ENCODE measurements at places on chromosomes 12 and 14. TPM values are rescaled to one million over a fixed set of nuclear protein-coding genes. Genes with fewer than 3 reads are reported as not detected.

- DNase-seq, result no peak
Observed at GRCh38 chr12:12560587-12561370, 1.9 kb downstream of the DUSP16 start.

- peak; percentile 64 for DNase-seq
Observed at GRCh38 chr12:98424726-98425401, 90.5 kb upstream of the TMPO start.

DNA sequence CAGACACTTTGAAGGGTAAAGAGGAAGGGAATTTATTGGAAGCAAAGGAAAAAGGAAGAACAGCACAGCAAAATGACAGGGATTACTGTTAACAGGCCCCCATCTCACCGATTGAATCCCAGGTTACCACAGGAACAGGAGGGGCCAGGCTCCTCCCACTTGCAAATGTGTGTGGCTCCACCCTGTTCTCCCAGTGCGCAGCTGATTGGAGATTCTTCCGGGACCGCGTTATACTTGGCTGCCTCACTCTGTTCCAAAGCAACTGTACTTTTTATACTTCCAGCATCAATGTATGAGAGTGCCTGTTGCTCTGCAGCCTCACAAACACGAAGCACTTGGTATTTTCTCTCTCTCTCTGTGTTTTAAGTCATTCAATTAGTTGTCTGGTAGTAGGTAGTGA, 273.6 kb upstream of the MDGA2 start:
- no peak for DNase-seq

DNA sequence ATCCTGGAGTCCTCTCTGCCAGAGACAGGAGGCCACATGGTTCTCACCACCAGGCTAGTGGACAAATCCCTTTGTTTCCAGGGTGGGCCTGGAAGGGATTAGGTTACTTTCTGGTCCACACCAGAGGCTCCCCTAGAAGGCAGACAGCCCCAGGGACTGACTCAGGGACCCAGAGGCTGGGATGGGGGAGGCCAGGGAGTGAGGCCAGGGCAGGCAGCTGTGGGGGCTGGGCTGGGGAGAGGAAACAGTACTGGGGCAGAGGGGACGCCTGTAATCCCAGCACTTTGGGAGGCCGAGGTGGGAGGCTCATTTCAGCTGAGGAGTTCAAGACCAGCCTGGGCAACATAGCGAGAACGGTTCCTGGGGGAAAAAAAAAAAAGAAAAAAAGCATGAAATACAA, 64.7 kb downstream of the TNFAIP2 start:
- no peak for DNase-seq

DNA sequence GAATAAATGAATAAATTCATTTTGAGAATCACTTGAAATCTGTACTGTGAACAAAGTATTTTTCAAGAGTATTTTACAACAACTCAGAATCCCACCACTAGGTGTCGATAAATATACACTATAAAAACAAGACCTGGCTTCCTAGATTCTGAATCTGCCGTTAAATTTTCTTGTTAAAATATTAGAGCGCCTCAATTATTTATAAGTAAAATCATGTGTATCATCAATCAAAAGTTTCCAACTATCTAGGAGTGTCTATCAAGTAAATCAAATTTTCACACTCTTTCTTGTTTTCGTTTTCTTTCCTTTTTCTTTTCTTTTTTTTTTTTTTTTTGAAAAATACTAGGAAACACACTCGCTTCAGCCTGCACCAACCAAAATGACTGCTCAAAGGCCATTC, 179.2 kb upstream of the DCN start:
- no peak for DNase-seq

GRCh38 chr12:105756961-105757360, 381.8 kb downstream of the NUAK1 start:
- DNase-seq, result no peak

DNA sequence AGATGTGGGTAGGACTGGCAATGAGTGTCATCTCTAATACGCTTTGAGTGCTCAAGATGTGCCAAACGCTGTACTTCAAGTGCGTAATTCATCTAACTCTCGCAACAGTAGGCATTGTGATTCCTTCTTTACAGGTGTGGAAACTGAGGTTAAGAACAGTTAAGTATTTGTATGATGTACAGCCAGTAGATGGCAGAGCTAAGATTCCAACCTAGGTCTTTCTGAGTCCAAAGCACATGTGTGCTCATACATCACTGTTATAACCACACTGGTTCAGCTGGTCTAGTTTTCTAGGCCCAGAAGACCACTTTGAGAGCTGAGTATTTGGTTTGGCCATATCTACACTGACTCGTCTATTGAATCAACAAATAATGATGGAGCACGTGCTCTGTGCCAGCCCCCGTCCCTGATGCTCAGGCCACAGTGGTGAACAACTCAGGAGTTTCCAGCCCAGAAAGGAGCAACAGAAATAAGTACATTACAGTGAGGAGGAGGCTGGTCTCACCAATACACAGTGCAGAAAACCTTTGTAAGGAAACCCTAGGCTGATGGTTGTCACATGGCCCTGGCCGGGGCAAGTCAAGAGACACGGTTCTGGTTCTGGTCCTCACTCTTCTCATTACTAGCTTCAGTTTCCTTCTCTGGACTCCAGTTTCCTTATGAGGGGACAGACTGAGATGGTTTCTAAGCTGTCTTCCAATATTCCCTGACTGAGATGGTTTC, 69.3 kb upstream of the SCN8A start:
- no peak for DNase-seq

GRCh38 chr12:88247241-88247643, 105.1 kb downstream of the TMTC3 start:
- DNase-seq, result no peak

- DNase-seq, result no peak
Observed at GRCh38 chr14:100225169-100225568, 13.8 kb upstream of the YY1 start.

- no peak for DNase-seq
Observed at GRCh38 chr14:81613341-81614045, 79.8 kb upstream of the SEL1L start.

GRCh38 chr14:35412272-35413056, 7.9 kb upstream of the NFKBIA start:
- no peak for DNase-seq

DNA sequence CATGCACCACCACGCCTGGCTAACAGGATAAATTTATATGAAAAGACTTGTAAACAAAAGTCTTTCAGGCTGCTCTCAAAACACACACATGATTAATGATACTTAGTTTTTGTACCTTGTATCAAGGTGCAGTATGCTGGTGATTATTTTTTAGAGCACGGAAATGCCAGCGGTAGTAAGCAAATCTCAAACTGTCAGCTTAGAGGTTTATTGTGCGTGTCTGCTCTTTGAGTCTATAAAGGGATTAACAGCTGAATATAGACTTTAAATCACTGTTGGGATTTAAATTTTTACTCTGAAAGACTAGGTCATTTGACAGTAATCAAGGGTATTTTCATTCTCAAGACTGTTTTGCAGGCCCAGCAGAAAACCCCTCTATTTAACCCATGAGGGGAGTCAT, 50.5 kb downstream of the PLEKHA5 start:
- no peak for DNase-seq

GRCh38 chr14:67680121-67680602, 5.7 kb upstream of the VTI1B start:
- DNase-seq, result no peak

DNA sequence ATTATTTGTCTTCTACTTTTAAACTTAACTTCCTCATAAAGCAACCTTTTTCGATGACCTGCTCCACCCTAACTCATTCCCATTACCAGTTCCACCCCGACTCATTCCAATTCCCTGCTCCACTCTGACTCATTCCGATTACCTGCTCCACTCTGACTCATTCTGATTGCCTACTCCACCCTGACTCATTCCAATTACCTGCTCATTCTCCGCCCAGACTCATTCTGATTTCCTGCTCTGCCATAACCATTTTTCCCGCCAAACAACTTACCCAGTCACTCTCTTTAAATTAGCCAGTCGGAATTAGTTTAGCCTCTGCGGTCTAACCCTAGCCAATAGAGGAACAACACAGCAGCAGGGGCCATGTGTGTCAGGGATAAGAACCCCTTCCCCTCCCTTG, 249.1 kb downstream of the DPY19L2 start:
- DNase-seq, result no peak

GRCh38 chr14:101454229-101454628, 107.1 kb upstream of the DIO3 start:
- DNase-seq, result no peak

- DNase-seq, result no peak
Observed at GRCh38 chr12:89384050-89384758, 31.9 kb upstream of the DUSP6 start.

GRCh38 chr14:22657861-22658260, 13.7 kb upstream of the OR6J1 start:
- DNase-seq, result no peak

Gene ACVRL1
- 0.39 TPM for total RNA-seq

Gene PLEKHA5
- total RNA-seq, result 314 TPM

Gene SLC6A13
- total RNA-seq, result 0.91 TPM

Gene CFAP251
- total RNA-seq, result 2.8 TPM

Gene VDR
- not detected for total RNA-seq

Gene ACSS3
- total RNA-seq, result 3.6 TPM

Gene EML1
- total RNA-seq, result 73.6 TPM

Gene GPR84
- total RNA-seq, result not detected

Gene KRT83
- total RNA-seq, result not detected

Gene LIN7A
- total RNA-seq, result 41.9 TPM

Gene OASL
- total RNA-seq, result not detected

Gene P2RX2
- 4.1 TPM for total RNA-seq

Gene TAS2R14
- 3.3 TPM for total RNA-seq

Gene TGM1
- total RNA-seq, result 4.2 TPM
